T-helper 17 cell (primary cell): ENCODE measurements at places on chromosomes 4 and X. TPM values are rescaled to one million over a fixed set of nuclear protein-coding genes. Genes with fewer than 3 reads are reported as not detected.

DMRTC1 gene
- total RNA-seq = not detected

SMIM31 gene
- not detected for total RNA-seq

ZNF630 gene
- total RNA-seq = 1.3 TPM

PCYT1B gene
- 8.5 TPM for total RNA-seq

IGSF1 gene
- total RNA-seq = not detected

GRCh38 chr4:84050015-84050414, 449.1 kb downstream of the NKX6-1 start:
- no peaks in the 10 kb centered on the region for H3K36me3 ChIP-seq
- DNase-seq = no peak
- no peak overlapping the region for H3K4me3 ChIP-seq
- no peaks in the 10 kb centered on the region for H3K27me3 ChIP-seq
- no peak overlapping the region for H3K27ac ChIP-seq

GRCh38 chrX:108029928-108030711, 14.7 kb upstream of the VSIG1 start:
- DNase-seq = no peak
- H3K36me3 ChIP-seq = no peaks in the 10 kb centered on the region
- H3K27ac ChIP-seq = no peak overlapping the region
- H3K4me3 ChIP-seq = no peak overlapping the region

- no peaks in the 10 kb centered on the region for H3K36me3 ChIP-seq
- no peak overlapping the region for H3K4me3 ChIP-seq
- H3K27ac ChIP-seq = no peak overlapping the region
- H3K4me1 ChIP-seq = no peaks in the 10 kb centered on the region
- no peaks in the 10 kb centered on the region for H3K27me3 ChIP-seq
These were observed 1779.0 kb downstream of the PCDH7 start for GRCh38 chr4:32499171-32499570.

GRCh38 chr4:114866901-114867670, 246.3 kb downstream of the NDST4 start:
- H3K4me1 ChIP-seq = no peaks in the 10 kb centered on the region
- H3K4me3 ChIP-seq = no peak overlapping the region
- H3K27ac ChIP-seq = no peak overlapping the region
- H3K36me3 ChIP-seq = no peaks in the 10 kb centered on the region

- no peaks in the 10 kb centered on the region for H3K4me1 ChIP-seq
- no peak for DNase-seq
- H3K4me3 ChIP-seq = no peak overlapping the region
- no peak overlapping the region for H3K27ac ChIP-seq
These were observed 175.3 kb upstream of the PCDH18 start for GRCh38 chr4:137707626-137708025.

- no peak overlapping the region for H3K27ac ChIP-seq
- H3K4me1 ChIP-seq = no peaks in the 10 kb centered on the region
- H3K4me3 ChIP-seq = no peak overlapping the region
- H3K36me3 ChIP-seq = no peaks in the 10 kb centered on the region
- H3K27me3 ChIP-seq = no peaks in the 10 kb centered on the region
These were observed 270.3 kb upstream of the CTSO start for GRCh38 chr4:156223985-156224384.
